GM13977 (cell line): ENCODE measurements at places on chromosomes 2 and 18.

GRCh38 chr2:85601771-85602475, 575 bp downstream of the TMEM150A start:
- no peak for DNase-seq

GRCh38 chr18:7748251-7749007, 181.3 kb downstream of the PTPRM start:
- no peak for DNase-seq

DNA sequence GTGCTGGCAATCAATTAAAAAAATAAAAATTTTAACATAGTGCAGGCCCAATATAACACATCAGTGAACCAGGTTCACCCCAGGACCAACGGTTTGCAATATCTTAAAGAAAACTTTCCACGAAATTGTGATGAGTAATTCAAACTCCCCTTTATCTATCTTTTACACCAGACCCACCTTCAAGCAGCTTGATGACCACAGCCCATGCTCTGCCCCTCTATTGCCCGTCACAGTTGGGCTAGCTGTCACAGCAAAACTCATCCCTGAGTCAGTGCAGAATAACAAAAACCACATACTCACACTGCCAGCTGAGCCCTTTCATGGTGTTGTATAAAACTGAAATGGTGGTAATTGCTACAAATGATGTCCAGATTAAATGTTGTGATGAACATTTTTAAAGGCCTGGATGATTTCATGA, 112.5 kb upstream of the CREB1 start:
- no peak for DNase-seq

GRCh38 chr2:134581877-134582546, 136.8 kb downstream of the TMEM163 start:
- DNase-seq, result no peak

- DNase-seq, result no peak
Measured at GRCh38 chr2:98801921-98802321, 71.0 kb upstream of the MGAT4A start.

GRCh38 chr2:186806591-186806990, 42.4 kb downstream of the ZSWIM2 start:
- no peak for DNase-seq

GRCh38 chr2:209094221-209094620, 329.6 kb upstream of the MAP2 start:
- no peak for DNase-seq

- DNase-seq, result no peak
Measured at GRCh38 chr2:5437375-5437774, 254.8 kb upstream of the SOX11 start.

DNA sequence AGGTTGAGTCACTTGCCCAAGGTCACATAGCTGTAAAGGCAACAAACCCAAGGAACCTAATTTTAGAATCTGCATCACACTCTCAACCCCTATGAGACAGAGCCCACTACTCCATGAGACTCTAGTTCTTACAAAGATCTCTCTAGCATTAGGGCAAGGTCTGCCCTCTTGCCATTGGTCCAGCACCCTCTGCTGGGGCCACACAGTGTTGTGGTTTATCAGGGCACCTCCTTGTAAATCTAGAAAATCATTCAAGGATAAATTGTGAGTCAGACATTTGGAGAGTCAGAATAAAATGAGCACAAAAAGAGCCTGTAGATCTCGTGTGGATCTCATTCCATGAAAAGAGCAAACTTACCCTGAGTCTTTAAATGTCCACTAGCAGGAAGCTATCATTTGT, 91.2 kb downstream of the SLC8A1 start:
- no peak for DNase-seq

GRCh38 chr2:20580690-20581437, 70.0 kb downstream of the HS1BP3 start:
- no peak for DNase-seq

DNA sequence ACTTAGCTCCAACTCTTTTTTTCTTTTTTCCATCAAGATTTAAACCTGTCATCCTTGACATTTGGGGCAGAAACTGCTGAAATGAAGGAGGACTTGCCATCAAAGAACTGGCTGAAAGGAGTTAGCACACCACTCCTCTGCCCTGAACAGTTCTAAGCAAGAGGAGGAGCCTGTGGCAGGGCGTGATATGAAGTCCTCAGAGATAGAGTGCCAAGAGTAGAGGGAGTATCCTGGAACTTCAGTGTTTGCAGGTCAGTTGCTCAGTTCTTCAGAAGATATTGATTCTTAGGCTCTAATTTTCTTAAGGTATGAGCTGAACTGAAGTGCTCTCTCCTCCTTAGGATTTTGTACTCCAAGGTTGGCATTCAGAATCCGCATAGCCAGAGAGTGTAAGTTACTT, 15.2 kb downstream of the NABP1 start:
- no peak for DNase-seq

- DNase-seq, result no peak
Measured at GRCh38 chr2:171514908-171515582, 7.2 kb upstream of the CYBRD1 start.

DNA sequence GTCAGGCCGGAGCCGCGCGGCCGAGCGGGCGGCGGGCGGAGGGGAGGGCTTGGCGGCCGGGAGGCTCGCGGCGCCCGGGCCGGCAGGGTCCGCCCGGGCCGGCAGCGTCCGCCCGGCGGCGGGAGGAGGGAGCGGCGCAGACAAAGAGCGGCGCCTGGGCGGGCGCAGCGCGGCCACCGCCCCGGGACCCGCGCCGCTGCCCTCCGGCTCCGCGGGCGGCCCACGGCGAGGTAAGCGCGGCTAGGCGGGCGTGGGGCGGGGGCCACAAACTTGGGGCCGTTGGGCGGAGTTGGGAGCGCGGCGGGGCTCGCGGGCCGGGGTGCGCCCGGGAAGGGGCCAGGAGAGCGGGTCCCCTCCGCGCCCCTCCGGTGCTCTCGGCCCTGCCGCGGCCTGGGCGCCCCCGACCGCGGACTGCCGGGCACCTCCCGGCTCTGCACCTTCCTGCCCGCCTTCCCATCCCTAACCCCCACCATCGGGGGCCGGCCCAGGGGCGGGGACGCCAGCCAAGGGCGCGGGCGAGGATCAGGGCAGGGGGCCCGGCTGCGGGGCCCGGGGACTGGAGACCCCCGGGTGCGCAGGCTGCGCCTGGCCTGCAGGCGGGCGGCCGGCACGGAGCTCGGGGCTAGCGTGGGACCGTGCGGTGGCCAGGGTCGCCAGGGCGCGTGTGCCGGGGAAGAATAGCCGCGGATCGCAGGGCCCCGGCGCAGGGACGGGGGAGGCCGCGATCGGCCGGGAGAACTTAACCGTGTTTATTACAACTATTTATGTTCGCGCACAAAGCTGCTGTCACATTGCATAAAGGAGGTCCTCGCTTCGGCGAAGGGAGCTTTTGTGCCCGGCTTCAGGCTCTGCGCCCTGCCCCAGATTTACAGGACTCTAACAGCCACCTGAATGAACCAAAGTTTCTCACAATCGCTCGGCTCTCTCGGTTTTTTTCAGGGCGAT, at the start of gene NCK2:
TSS of gene NCK2 (plus strand) at position 4 of the 945 bp plus-strand sequence. CDS start 110,152 bp downstream, outside the sequence.
- DNase-seq, result peak; percentile 53

DNA sequence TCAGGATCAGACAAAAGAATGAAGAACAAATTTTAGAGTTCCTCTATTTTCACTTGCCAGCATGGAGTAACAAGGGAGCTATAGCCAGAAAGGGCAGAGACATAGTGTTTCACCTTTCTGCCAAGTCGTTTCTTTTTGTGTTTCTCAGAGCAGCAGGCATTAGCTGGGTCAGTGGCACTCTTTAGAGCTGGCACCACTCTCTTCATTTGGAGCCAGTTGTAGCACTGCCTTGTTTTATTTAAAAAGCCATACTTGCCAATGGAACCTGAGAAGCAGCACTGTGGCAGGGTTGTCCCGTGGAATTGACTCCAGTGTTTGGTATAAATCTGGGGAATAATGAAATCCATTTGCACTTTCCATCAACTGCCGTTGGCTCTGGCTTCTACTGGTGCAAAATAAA, 64.0 kb downstream of the LRRTM4 start:
- no peak for DNase-seq

GRCh38 chr18:48328473-48329210, 80.5 kb downstream of the ZBTB7C start:
- no peak for DNase-seq

- DNase-seq, result no peak
Measured at GRCh38 chr2:201196003-201196402, 13.1 kb downstream of the CASP10 start.

DNA sequence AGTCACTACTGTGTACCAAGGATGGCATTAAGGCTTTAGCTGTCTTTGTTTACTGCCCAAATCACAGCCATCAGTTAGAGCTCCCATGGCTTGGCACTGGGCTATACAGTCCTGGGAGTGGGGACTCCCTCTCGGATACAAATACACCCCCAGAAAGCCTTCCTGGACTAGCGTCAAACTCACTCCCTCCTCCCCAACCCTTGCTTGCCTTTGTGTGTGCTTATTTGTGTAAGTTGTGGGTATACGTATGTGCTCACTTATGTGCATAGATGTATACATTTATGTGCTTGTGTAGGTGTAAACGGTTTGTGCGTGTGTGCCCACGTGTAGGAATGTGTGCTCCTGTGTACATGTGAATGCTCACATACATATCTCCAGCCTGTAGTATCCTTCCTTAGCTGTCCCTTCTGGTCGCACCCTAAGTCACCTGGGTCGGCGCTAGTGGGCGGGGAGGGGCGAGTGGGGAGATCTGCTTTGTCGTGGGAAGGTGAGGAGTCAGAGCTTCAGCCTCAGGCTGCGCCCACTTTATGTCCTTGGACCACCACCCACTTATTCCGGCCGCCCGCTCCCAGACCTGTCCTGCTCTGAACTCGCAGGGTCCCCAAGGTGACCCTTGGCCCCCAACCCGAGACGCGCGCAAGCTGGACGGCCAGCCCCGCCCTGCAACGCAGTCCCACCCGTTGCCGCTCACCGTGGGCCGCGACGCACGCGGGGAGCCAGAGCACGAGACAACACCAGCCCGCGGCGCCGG, 461 bp downstream of the PRADC1 start:
- peak; percentile 46 for DNase-seq
